ENCODE measurements at places on chromosomes 3 and 15.

DNA sequence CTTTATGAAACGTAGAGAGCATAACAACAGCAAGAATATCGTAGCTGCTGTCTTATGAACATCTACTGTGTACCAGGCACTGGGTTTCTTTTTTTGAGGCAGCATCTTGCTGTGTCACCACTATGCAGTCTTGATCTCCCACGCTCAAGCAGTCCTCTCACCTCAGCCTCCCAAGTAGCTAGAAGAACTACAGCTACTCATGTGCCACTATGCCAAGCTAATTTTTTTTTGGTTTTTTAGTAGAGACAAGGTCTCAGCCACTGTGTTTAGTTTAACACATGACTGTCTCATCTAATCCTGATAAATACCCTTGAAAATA, 129.9 kb downstream of the VGLL4 start:
- DNase-seq = no peak

- no peak for DNase-seq
Observed at GRCh38 chr15:57500256-57500655, 91.4 kb upstream of the MYZAP start.

DNA sequence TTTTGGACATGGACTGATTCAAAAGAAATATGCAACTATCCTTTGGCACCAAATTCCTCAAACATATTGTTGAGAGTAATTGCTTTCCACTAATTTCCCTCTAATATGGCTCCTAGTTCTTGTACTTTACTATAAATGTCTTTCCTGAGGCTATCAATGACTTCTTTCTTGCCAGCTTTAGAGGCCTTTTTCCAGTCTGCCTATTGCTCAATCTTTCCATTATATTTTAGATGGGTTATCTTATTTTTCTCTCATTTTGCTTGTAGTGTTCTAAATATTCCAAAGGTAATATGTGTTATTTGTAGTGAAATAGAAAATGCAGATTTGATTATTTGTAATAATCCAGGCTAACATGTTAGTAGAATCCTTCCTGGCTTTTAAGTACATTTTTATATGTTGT, 11.5 kb upstream of the TEX9 start:
- DNase-seq = no peak

DNA sequence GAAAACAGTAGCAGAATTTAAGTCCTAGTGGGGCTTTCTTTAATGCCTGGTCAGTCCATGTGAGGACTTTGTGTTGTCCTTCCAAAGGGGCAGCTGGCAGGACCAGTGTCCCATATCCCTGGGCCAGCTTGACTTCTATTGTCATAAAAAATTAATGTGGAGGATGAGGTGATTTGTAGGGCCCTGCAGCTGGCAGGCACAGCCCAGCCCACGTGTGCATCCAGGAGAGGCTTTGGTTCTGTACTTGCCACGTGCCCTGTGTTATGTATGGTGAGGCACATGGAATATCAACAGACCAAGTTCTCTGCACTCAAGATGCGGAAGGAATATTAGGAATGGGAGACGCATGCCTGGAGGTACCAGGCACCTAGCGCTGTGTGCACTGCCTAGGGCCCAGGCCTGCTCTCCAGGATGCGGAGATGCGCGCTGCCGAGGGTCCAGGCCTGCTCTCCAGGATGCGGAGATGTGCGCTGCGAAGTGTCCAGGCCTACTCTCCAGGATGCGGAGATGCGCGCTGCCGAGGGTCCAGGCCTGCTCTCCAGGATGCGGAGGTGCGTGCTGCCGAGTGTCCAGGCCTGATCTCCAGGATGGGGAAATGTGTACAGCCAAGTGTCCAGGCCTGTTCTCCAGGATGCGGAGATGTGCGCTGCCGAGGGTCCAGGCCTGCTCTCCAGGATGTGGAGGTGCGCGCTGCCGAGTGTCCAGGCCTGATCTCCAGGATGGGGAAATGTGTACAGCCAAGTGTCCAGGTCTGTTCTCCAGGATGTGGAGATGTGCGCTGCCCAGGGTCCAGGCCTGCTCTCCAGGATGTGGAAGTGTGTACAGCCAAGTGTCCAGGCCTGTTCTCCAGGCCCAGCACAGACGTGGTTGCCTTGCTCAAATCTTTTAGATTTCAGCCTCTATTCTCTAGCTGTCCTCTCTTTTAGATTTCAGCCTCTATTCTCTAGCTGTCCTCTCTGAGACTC, 183.3 kb upstream of the ROPN1 start:
- no peak for DNase-seq

GRCh38 chr3:77139624-77140023, 99.7 kb downstream of the ROBO2 start:
- DNase-seq = no peak

- peak; percentile 66 for DNase-seq
Observed at GRCh38 chr15:25850154-25851111, 12.7 kb downstream of the ATP10A start.

DNA sequence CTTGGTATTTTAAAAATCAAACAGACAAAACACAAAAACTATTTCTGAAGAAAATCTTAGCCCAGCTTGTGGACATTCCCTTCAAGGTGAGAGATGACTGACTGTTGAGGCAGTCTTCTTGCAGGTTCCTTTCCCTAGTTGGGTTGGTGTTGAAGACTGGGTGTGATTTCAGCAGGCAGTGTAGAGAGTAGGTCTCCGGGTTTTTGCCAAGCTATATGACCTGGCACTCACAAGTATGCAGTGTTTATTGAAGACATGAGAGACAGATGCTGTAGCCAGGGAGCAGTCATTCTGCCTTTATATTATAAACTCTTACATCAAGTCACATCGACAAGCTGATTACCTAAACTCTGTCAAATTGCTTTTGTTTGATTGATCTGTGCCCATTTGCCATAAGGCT, 17.5 kb downstream of the SENP8 start:
- DNase-seq = no peak

GRCh38 chr3:52227766-52228165, 2.3 kb upstream of the TLR9 start:
- DNase-seq = no peak

DNA sequence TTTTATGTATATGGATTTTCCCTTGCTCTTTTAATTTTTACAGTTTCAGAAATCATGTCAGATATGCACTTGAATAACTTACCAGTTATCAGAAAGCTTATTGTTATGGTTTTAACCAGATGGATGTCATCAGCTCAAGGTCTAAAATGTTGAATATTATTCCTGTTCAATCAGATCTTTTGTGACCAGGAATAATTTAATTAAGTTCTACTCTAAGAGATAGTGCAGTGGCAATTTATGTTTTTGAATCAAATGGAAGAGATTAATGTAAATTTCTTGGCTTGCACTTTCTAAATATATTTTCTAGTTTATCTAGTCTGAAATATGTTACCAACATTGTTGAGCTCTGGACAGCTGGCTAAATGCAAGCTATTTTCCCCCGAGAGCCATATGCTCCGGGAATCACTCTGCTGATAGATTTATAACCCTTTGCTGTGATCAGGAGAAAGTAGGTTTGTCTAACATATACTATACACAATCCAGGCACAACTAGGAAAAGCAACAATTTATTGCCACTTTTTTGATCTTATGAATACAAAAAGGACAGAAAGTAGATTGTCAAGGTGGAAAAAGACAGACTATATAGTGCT, 76.8 kb upstream of the CD96 start:
- no peak for DNase-seq

DNA sequence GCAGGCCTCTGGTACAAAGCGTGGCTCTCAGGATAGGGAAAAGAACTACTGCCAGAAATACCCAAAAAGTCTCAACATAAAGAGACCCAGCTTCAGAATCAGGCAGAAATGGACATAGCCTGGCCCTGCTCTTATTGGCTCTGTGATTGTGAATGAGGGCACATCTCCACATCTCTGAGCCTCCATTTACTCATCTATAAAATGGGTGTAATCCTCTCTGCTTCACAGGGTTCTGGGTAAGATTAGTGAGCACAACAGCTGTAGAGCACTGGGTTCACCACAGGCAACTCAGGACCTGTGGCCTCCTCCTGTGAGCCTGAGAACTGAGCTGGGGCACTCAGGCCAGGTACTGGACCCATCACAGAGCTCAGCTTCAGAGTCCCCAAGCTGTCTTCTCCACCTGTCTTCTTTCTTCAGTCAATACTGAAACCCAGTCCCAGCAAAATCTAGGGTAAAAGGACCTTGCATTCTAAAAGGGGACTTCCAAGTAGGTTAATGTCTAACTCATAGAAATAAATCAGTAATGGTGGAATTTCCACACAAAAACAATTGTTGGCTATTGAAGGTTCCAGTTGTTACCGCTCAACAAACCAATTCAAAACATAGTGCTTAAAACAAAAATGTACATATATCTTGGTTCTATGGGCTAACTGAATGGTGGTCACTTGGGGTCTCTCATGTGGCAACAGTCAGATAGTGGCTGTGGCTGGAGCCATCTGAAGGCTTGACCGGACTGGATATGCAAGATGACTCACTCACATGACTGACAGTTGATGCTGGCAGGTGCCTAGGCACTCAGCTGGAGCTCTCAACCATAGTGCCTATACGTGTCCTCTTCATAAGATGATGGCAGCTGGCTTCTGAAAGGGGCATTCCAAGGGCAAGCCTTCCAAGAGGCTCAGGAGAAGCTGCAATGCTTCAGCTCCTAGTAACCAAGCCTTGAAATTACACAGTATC, 47.3 kb downstream of the TRIM42 start:
- no peak for DNase-seq

DNA sequence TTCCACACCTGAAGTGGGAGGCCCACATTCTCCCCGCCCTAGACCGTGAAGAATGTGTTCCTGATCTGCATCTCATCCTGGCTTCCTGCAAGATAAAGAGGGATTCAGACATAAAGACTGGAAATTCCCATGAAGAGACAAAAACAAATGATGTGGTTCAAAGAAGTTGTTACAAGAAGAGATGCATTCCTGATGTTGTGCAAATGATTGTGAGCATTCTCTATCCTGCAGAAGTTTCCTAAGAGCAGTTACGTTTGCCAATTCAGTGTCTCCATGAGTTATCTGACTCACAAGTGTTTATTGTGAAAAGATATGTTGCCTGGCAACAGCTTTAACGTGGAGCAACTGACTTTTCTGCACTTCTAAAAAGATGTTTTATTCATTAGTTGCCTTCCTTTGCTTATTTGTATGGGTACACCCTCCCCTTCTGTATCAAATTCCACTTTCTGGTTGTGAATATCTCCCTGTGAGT, 107.8 kb downstream of the ZIC4 start:
- no peak for DNase-seq

DNA sequence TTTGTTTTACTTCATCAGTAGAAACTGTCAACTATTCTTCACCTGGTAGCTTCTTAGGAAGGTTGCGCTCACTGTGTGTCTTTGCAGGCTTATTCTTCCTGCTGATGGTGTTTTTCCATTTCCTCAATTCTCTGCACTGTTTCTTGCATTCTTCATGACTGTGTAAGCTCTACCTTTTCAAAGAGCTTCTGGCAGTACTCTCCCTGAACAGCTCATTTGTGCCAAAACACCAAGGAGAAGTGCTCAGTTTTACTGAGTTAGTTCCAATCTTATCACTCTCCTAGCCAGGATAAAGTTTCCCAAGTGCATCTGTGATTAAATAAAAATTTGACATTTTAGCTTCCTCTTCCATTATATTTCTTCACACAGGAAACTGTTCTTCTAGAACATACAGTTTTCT, 339.8 kb downstream of the EPHA3 start:
- no peak for DNase-seq

GRCh38 chr3:156735471-156735870, 61.1 kb downstream of the TIPARP start:
- DNase-seq = no peak

DNA sequence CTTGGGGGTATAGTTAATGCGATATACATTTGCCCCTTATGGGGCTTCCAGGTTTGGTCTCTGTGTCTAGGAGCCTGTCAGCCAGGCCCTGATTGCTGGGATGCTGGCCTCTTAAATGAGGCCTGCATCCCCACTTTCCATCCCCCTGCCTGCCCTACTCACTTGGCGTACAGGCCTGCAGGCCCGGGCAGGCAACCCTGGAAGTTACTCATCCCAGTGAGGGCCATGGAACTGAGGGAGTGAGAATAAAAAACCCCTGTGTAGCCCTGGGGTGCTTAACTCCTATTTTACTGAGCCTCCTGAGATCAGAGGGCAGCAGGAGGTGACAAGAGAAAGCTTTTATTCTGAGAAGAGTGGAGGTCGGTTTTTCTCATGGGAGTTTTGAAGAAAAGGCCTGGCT, 2.0 kb downstream of the DISP2 start:
- DNase-seq = no peak

DNA sequence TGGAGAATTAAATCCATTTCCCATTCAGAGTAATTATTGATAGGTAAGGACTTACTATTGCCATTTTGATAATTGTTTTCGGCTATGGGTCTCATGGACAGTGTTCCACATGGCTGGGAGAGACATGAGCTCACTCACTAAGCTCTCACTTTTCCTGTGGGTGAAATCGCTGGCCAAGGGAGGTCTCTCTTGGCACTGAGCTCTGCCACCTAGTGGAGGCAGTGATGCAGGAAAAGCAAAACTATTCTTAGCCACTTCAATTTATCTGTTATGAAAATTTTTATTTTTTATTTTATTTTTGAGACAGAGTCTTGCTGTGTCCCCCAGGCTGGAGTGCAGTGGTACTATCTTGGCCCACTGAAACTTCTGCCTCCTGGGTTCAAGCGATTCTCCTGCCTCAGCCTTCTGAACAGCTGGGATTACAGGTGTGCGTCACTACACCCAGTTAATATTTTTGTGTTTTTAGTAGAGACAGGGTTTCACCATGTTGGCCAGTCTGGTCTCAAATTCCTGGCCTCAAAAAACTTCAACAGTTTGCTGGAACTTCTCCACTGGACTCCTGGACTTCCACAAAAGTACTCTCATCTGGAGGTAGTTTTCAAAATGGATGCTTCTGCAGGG, 4.7 kb upstream of the RNF13 start:
- DNase-seq = peak; percentile 84

DNA sequence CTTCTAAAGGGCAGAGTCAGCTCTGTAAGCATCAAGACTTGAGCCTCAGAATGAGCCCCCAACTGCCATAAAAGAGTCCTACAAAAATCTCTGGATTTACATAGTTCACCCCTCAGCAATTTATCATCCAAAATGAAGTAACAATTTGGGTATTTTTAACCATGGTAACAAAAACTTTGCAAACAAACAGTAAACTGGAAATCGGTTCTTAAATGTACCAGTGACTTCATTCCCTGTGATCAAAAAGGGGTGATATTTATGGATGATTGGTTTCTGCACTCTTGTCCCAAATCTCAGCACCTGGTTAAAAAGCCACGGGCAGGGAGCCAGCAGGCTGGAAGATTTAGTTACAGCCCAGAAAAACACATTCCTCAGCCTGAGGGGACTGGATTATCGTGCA, 73.6 kb downstream of the TFG start:
- DNase-seq = no peak

GRCh38 chr3:52245322-52246263, at the start of gene PPM1M:
TSS of gene PPM1M (plus strand) at chr3:52245759. CDS start at chr3:52245825, 66 bp downstream.
- DNase-seq = no peak

DNA sequence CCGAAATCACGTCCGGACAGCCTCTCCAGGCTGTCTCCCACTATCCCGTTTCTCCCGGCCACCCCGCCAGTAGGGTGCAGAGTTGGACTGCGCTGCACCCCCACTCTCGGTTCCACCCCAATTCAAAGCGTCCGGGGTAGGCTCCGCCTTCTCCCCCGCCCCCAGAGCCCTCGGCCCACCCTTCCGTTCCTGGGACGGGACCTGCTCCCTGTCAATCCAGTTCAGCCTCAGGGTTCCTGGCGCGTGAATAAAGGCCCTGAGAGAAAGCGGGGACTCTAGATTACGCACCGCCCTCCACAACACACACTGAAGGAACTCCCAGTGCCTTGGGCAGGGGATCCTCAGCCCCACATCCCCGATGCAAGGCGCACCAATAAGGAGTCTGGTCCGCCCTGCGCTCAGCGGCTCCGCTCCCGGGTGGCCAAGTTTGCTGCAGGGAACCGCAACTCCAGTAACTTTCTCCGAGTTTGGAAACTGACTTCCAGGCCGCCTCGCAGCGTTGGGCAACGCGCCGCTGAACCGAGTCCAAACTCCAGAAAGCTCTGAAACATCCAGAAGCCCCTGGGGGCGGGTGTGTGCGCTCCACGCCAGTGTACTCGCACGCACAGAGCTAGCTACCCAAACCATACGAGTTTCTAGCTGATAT, 1.9 kb downstream of the ADAMTS9 start:
- DNase-seq = peak; percentile 97
